Tongue (tissue), 3 donors: ENCODE measurements at places on chromosomes 11 and 22. TPM values are rescaled to one million over a fixed set of nuclear protein-coding genes. Genes with fewer than 3 reads are reported as not detected.

FAT3 gene
- 22.8 TPM for total RNA-seq

PKP3 gene
- 39.2 TPM for total RNA-seq

MMP12 gene
- not detected for total RNA-seq

PCNX3 gene
- 15.8 TPM for total RNA-seq

NXPE1 gene
- total RNA-seq, result not detected

SLC29A2 gene
- 10.2 TPM for total RNA-seq

FADS1 gene
- 17.8 TPM for total RNA-seq

L3MBTL2 gene
- 15.3 TPM for total RNA-seq

IGSF9B gene
- total RNA-seq, result 11.1 TPM

PTPRCAP gene
- 1.2 TPM for total RNA-seq

ARHGAP8 gene
- total RNA-seq, result 1.1 TPM

ACTN3 gene
- 91.4 TPM for total RNA-seq

MICAL2 gene
- total RNA-seq, result 16.9 TPM

SCO2 gene
- total RNA-seq, result 1.3 TPM

GRCh38 chr11:62548545-62549335 lies 2.1 kb upstream of the AHNAK start:
- no peak for DNase-seq

DNA sequence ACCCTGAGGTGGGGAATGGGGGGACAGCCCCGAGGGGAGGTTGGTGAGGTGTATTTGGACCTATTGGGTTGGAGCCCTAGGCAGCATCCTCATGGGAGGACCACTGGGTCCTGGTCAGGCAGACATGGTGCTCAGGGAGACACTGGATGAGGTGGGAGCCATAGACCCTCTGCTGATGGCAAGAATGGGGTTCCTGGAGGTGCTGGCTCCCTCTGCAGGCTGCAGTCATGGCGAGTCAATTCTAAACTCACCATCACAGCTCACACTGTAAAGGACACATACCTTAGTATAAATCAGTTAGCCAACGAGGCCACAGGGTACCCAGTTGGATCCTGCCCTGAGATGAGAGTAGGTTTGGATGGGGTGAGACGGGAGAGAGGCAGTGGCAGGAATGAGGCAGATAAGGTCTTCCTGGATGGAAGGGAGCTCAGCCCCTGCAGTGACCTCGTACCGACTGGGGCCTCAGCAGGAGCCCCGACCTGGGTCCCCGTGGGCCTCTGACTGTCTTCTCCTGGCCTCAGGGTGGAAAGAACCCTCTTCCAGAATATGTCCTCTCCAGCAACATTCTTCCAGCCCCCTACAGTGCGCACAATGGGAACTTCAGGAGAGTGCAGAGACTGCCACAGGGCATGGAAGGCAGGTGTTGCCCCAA lies 1.7 kb upstream of the GAB4 start:
- no peak for DNase-seq

GRCh38 chr11:2149864-2150847 lies 10.9 kb downstream of the INS start:
- peak; percentile 91 for DNase-seq

GRCh38 chr11:2554338-2555207 lies 109.8 kb downstream of the KCNQ1 start:
- no peak for DNase-seq

DNA sequence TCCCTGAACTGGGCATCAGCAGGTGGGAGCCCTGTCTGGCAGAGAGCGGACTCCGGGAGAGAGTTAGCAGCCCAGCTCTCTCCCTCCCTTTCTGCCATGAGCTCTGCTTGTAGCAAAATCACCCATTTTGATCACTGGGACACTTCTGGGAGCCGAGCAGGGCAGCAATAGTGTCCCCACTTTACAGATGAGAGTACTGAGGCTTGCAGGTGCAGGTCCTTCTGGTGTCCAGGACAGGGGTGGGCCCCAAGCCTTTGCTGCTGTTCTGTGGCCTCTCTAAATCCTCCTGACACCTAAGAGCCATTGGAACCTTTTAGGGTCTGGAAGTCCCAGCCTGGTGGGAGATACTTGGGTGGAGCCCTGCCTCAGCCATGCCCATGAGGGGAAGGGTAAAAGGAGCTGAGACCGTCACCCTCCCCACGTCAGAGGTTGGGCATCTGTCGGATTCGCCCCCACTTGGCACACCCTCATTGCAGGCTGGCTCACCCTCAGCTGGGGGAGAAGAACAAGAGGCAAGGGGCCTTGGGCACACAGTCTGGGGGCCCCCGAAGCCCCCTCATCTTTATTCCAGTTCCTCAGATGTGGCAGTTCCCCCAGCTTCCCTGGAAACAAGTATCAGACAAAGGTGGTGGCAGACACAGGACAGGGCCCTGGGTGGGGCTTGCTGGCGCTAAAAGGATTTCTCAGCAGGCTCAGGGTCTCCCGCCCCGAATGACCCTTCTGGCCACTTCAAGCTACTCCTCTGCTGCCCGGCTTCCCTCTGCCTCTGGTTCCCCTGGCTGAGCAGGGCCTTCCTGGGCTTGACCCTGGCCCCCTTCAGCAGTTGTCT lies 4.5 kb downstream of the RIN1 start:
- no peak for DNase-seq

- peak; percentile 47 for DNase-seq
Measured at GRCh38 chr11:3001496-3001895, 9.4 kb upstream of the NAP1L4 start.

- no peak for DNase-seq
Measured at GRCh38 chr11:35239471-35240075, 100.6 kb downstream of the CD44 start.

GRCh38 chr11:113647108-113647507 lies 59.0 kb downstream of the TMPRSS5 start:
- DNase-seq, result no peak

- no peak for DNase-seq
Measured at GRCh38 chr22:20589614-20590476, 82.4 kb downstream of the MED15 start.

- no peak for DNase-seq
Measured at GRCh38 chr11:131422029-131422428, 51.6 kb downstream of the NTM start.

GRCh38 chr11:33437529-33437928 lies 180.3 kb downstream of the HIPK3 start:
- no peak for DNase-seq

DNA sequence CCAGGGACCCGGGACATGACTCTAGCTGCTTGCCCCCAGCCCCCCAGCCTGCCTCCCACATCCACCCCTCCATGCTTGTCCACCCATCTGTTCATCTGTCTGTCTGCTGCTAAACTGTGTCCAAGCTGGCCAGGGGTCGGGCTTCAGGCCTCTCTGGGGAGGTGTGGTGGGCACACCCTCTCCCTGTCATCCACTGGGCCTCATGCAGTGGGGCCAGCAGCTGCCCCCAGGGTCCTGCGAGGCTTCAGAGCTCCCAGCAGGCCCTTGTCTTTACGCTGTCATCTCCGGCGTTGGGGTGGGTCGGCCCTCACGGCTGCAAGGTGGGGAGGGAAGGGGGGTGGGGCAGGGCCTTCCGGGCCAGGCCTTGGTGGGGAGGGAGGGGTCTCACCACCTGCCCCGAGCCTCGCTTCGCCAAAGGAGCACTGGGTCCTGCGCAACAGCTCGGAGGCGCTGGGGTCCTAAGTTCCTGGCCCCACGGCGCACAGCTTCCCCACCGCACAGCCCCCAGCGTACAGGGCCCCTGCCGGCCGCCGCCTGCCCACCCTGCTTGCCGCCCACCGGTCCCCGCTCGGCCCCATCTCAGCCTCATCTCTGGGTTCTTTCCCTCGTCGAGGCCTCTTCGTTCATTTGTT lies 26.7 kb downstream of the MOB2 start:
- DNase-seq, result no peak
